ENCODE measurements at places on chromosomes 1 and 21.

GRCh38 chr1:224689374-224689773, 73.3 kb downstream of the CNIH3 start:
- DNase-seq = no peak

DNA sequence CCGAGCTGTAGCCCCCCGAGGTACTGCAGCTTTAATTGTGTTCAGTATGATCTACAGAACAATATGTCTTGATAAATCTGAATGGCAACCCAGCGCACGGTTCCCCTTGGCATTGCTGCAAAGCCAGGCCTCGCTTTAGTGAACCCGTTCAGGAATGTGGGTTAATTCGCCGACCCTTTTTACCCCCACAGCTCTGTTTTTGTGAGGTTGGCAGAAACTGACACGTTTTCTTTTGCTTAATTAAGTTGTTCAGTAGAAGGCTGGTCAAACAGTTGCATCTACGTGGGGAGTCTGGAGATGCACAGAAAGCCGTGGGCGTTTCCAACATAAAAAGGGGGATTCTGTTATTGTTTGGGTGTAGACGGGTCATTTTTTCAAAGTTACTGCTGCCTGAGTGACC, 43.2 kb downstream of the OLIG1 start:
- no peak for DNase-seq

GRCh38 chr21:29526545-29526944, 227.8 kb downstream of the BACH1 start:
- no peak for DNase-seq

GRCh38 chr1:47767741-47768100, 229.5 kb downstream of the TRABD2B start:
- DNase-seq = no peak

- DNase-seq = no peak
These were observed 559.3 kb upstream of the ZRANB2 start for GRCh38 chr1:71640116-71640515.

DNA sequence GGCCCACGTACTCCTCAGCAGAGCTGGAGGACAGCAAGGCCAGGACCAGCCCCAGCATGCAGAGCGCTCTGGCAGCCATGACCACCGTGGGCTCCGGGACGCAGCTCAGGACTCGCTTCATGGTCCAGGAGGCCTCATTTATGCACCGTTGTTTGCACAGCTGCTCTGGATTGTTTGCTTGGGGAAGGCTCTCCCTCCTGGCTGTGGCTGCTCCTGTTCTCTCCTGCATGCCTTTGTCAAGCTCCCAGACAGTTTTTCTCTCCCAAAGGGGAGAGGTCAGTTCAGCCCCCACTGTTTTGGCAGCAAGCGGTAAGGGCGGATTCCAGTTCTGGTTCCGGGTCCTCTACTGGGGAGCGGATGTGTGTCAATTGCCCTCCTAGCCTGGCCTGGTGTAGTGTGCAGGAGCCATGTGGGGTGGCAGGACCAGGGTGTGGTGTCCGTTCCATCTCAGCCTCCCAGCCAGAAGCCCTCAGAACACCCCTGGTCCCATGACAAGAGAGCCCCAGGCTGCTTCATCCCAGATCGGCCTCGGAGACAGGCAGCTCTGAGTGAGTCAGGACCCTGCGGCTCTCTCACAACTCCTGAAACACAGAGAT, at the start of gene TFF3:
Gene TFF3, minus strand, starts transcription at position 114 of the 596 bp plus-strand sequence. Its CDS starts 35 bp downstream, at position 79.
- DNase-seq = no peak

- DNase-seq = no peak
These were observed 19.5 kb upstream of the SHE start for GRCh38 chr1:154521695-154522094.

DNA sequence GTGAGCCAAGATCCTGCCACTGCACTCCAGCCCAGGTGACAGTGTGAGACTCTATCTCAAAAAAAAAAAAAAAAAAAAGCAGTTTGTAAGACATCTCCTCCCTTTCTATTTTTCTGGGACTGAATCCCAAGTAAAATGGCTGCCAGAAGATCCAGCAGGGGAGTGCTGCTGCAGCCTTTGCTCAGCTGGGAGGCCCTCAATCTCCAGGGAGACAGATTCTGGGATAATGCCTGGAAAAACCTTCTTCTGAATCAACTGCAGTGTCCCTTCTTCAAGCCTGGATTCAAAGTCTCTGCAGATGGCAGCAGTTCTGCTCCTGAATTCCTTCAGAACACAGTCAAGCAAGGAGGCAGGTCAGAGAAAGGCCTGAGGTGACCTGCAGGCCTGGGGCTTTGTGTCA, 191.0 kb upstream of the NRIP1 start:
- no peak for DNase-seq

GRCh38 chr1:62316135-62316534, 3.1 kb downstream of the KANK4 start:
- DNase-seq = no peak
